ENCODE measurements at places on chromosomes 4 and X. TPM values are rescaled to one million over a fixed set of nuclear protein-coding genes. Genes with fewer than 3 reads are reported as not detected.

PLAC1 gene
- total RNA-seq: 0.47 TPM

NOP14 gene
- 14.7 TPM for total RNA-seq

ANK2 gene
- total RNA-seq: 114 TPM

SRPK3 gene
- total RNA-seq: 15.1 TPM

OFD1 gene
- 32.9 TPM for total RNA-seq

CXCL11 gene
- total RNA-seq: not detected

XAGE1A gene
- not detected for total RNA-seq

UCP1 gene
- not detected for total RNA-seq

MSL3 gene
- total RNA-seq: 18.9 TPM

GRIA2 gene
- 0.82 TPM for total RNA-seq

PRRG1 gene
- 18.2 TPM for total RNA-seq

PROM1 gene
- 34.9 TPM for total RNA-seq

SPANXB1 gene
- not detected for total RNA-seq

TRIM2 gene
- 113 TPM for total RNA-seq

LETM1 gene
- total RNA-seq: 40.8 TPM

PRKX gene
- 15.9 TPM for total RNA-seq

F9 gene
- not detected for total RNA-seq

SATL1 gene
- total RNA-seq: 0.35 TPM

STBD1 gene
- 15.4 TPM for total RNA-seq

IL13RA1 gene
- total RNA-seq: 35.6 TPM

GABRQ gene
- 0.99 TPM for total RNA-seq

SSX2 gene
- total RNA-seq: not detected

ARAP2 gene
- 17.4 TPM for total RNA-seq

UGT2B11 gene
- total RNA-seq: not detected

MND1 gene
- total RNA-seq: 4.4 TPM

FRMPD3 gene
- 0.35 TPM for total RNA-seq

COL4A5 gene
- 134 TPM for total RNA-seq

DCAF12L2 gene
- 4.0 TPM for total RNA-seq

Data from metanephros (tissue), 2 donors.